GM23338 (cell line): ENCODE measurements at places on chromosomes 16 and 17.

DNA sequence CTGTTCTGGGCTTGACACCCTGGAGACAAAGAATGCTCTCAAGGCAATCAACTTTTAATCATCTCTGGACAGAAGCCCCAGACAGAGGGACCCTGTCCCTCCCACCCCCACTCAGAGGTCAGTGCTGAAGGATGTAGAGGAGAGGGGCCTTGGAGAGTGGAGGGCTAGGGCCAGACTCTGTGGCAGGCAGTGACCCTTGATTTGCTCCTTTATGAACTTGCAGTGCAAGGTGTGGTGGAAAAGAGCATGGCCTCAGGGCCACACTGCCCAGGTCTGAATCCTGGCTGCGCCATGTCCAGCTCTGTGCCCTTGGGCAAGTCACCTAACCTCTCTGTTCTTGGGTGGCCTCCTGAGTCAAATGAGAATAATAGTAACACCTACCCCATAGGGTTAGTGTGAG lies 134.3 kb downstream of the TMEM132E start:
- no peak for DNase-seq
- H3K4me1 ChIP-seq = no peaks in the 10 kb centered on the region; the same call in 1 of the 2 replicates

DNA sequence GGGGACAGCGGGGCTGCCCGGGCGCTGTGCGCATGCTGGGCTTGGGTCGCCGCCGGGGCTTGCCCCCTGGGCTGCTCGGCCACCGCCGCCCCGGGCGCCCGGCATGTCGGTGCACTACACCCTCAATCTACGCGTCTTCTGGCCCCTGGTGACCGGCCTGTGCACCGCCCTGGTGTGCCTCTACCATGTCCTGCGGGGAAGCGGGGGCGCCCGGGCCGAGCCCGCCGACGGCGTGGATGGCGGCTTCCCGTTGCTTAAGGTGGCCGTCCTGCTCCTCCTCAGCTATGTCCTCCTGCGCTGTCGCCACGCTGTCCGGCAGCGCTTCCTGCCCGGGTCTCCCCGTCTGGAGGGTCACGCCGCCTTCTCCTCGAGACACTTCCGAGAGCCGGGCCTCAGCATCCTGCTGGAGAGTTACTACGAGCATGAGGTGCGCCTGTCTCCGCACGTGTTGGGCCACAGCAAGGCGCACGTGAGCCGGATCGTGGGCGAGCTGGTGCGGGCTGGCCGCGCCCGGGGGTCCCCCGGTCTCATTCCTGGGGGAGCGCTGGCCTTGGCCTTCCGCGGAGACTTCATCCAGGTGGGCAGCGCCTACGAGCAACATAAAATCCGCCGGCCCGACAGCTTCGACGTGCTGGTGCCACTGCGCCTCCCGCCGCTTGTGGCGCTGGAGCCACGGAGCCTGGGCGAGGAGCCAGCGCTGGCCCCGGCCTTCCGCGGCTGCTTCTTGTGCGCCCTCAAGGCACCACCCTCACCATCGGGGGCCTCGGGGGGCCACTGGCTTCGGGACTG lies 789 bp downstream of the ITPRIPL2 start:
- H3K27me3 ChIP-seq = peaks cover 53% of the 10 kb centered on the region
- peaks cover 14% of the 10 kb centered on the region for H3K4me1 ChIP-seq
- no peaks in the 10 kb centered on the region for H3K36me3 ChIP-seq
- peak; percentile 84 for DNase-seq

DNA sequence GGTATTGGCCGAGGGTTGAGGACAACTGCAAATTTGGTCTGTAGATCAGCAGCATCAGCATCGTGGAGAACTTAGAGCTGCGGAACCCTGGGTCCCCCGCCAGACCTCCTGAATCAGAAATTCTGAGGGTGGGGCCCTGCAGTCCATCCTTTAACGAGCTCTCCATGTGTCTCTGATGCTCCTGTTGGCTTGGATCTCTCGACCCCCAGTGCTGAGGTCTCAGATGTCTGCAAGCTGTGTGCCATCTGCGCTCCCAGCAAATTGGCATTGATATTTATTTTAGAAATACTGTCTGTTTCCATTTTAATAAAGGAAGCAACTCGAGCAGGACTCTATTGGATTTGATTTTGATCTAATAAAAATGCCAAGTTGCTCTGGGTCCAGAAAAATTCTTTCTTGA lies 250.0 kb downstream of the KATNIP start:
- no peaks in the 10 kb centered on the region for H3K36me3 ChIP-seq
- H3K27me3 ChIP-seq = no peaks in the 10 kb centered on the region
- H3K4me3 ChIP-seq = no peak overlapping the region
- no peaks in the 10 kb centered on the region for H3K4me1 ChIP-seq
- H3K27ac ChIP-seq = no peak overlapping the region

DNA sequence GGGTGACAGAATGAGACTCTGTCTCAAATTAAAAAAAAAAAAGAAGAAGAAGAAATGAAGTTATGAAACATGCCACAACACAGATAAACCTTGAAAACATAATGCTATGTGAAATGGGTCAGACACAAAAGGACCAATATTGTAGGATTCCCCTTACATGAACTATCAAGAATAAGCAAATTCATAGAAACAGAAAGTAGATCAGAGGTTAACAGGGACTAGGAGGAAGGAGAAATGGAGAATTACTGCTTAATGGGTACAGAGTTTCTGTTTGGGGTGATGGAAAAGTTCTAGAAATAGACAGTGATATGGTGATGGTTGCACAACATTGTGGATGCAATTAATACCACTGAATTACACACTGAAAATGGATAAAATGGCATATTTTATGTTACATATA lies 16.3 kb downstream of the RANBP10 start:
- no peak for DNase-seq
- no peaks in the 10 kb centered on the region for H3K36me3 ChIP-seq
- H3K27me3 ChIP-seq = no peaks in the 10 kb centered on the region
- H3K27ac ChIP-seq = no peak overlapping the region
- no peak overlapping the region for H3K4me3 ChIP-seq
- no peaks in the 10 kb centered on the region for H3K4me1 ChIP-seq

- no peaks in the 10 kb centered on the region for H3K36me3 ChIP-seq
- no peak overlapping the region for H3K4me3 ChIP-seq
- peaks cover 18% of the 10 kb centered on the region for H3K4me1 ChIP-seq
Observed at GRCh38 chr16:56108724-56109123, 82.6 kb upstream of the GNAO1 start.

GRCh38 chr16:81310045-81310644 lies 4.6 kb upstream of the GAN start:
- H3K27me3 ChIP-seq = no peaks in the 10 kb centered on the region
- H3K27ac ChIP-seq = no peak overlapping the region
- H3K36me3 ChIP-seq = no peaks in the 10 kb centered on the region
- no peak overlapping the region for H3K4me3 ChIP-seq
- DNase-seq = no peak

GRCh38 chr17:58412961-58413586 lies 4.3 kb downstream of the RNF43 start:
- peaks cover 11% of the 10 kb centered on the region for H3K4me1 ChIP-seq
- no peak overlapping the region for H3K27ac ChIP-seq
- H3K36me3 ChIP-seq = no peaks in the 10 kb centered on the region
- H3K4me3 ChIP-seq = no peak overlapping the region
- DNase-seq = no peak

GRCh38 chr17:7912927-7913524 lies 3.1 kb downstream of the RNF227 start:
- H3K27ac ChIP-seq = no peak overlapping the region
- DNase-seq = peak; percentile 84
- no peak overlapping the region for H3K4me3 ChIP-seq

DNA sequence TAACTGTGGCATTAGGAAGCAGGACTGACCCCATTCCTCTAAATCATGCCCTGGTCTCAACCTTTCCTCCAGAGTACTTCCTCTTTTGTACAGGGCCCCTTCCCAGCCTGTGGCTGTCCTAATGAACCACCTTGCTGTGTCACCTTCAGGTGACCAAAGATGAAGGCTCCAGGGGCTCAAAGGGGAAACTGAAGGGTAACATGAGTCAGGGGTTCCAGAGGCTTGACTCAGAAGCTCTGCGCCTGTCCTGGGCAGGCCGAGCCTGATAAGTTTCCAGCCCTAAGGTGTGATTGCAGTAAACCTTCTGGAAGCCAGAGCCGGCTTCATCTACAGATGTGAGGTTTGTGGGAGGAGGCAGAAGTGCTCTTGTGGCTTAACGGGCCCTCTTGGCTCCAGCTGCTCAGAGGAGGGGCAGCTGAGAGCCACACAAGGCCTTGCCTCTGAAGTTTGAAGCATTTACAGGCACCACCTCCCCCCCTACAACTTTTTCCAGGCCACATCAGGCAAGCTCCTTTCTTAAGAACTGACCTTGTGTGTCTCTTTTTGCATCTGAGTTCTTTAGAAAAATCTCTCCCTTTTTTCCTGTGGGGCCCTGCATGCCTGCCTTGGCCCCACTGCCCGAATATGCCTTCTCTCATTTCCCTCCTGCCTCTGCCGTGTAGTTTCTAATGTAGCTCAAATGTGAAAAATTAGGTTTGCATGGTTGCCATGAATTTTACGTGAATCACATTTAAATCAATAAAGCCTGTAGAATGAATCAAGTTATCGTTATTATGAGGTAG lies 149.9 kb downstream of the CLEC16A start:
- no peaks in the 10 kb centered on the region for H3K27me3 ChIP-seq
- no peak overlapping the region for H3K27ac ChIP-seq
- H3K4me3 ChIP-seq = no peak overlapping the region
- H3K4me1 ChIP-seq = no peaks in the 10 kb centered on the region

GRCh38 chr17:81912441-81913309 lies 1.5 kb upstream of the PCYT2 start:
- no peak overlapping the region for H3K4me3 ChIP-seq
- H3K27ac ChIP-seq = peak overlapping the region; percentile 26; the same call in 1 of the 2 replicates
- H3K4me1 ChIP-seq = peaks cover 17% of the 10 kb centered on the region
- H3K27me3 ChIP-seq = no peaks in the 10 kb centered on the region
- peaks cover 6% of the 10 kb centered on the region; the same call in 1 of the 2 replicates for H3K36me3 ChIP-seq

GRCh38 chr16:55662644-55663031 lies 6.8 kb downstream of the SLC6A2 start:
- DNase-seq = no peak
- H3K27me3 ChIP-seq = peaks cover 18% of the 10 kb centered on the region
- no peaks in the 10 kb centered on the region for H3K36me3 ChIP-seq

- H3K36me3 ChIP-seq = no peaks in the 10 kb centered on the region
- DNase-seq = peak; percentile 36
- 0 out of 2 replicates have a peak, but pooled peaks cover 3% of the 10 kb centered on the region for H3K27me3 ChIP-seq
- peaks cover 20% of the 10 kb centered on the region for H3K4me1 ChIP-seq
Observed at GRCh38 chr17:17870247-17870646, 33.5 kb upstream of the SREBF1 start.

GRCh38 chr17:79739148-79740062 lies 8.7 kb downstream of the ENPP7 start:
- H3K27ac ChIP-seq = no peak overlapping the region
- DNase-seq = no peak
- H3K4me1 ChIP-seq = no peaks in the 10 kb centered on the region
